ENCODE measurements at places on chromosomes 12 and 14.

- peak; percentile 47 for DNase-seq
Measured at GRCh38 chr14:68862954-68863594, 70.2 kb upstream of the ZFP36L1 start.

- no peak for DNase-seq
Measured at GRCh38 chr12:30862486-30862885, 64.1 kb upstream of the TSPAN11 start.

DNA sequence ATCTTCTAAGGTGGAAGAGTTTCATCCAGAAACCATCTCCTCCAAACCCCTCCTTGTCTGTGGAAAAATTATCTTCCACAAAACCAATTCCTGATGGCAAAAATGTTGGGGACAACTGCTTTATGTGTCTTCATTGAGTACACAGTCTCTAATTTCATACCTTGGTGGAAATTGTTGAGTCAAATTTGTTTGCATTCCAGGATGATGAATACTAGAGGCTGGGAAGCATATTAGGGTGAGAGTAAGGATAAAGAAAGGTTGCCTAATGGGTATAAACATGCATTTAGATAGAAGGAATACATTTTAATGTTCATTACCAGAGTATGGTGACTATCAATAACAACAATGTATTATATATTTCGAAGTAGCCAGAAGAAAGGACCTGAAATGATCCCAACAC lies 98.2 kb downstream of the C12orf42 start:
- no peak for DNase-seq

DNA sequence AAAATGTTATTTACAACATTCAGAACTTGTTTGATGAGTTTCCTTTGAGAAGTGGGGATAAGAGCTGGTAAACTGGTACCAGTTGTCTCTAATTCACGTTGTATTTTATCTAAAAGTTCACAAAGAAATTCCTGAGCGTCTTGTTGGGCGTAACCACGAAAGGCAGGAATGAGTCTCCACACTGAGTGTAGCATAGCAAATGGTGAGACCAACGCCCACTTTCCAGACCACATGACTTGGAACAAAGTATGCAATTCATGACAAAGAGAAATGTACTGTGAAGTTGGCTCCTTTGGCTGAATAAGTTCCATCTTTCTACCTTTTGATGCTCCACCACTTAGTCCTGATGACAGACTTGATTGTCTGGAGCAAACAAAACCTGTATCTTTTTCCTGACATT lies 18.4 kb downstream of the USP44 start:
- DNase-seq, result no peak

DNA sequence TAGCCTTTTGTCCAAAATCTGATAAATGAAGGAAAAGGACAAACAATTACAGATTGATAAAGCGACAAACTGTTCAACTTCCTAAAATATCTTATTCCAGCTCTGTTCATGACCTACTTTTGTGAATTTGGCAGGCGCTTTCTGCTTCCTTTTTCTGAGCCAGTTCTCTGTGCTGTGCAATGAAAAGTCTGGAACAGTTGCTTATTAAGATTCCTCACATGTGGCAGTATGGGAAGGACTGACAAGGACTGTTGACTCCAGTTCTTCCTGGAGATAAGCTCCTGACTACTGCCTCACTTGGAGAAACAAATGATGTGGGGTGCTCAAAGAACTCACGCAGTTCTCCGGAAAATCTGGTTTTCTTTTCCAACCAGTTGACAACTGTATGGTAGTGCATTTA lies 58.3 kb upstream of the ANP32D start:
- no peak for DNase-seq

DNA sequence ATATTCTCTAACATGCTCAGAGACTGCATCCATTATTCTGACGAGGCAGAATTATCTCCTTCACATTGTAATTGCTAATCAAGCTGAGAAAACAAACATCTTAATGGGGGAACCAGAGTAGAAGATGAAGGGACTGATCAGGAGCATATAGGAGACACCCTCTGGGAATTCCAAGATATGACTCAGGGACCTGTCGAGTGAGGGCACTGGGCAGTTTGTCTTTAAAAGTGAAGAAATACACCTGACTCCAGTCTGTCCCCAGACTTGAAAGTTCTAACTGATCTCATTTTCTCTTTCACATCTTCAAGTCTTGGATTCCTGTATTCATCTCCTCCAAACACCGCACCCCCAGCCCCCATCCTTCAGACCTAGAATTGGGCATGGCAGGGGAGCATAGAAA lies 226.9 kb upstream of the PLXNC1 start:
- DNase-seq, result no peak

DNA sequence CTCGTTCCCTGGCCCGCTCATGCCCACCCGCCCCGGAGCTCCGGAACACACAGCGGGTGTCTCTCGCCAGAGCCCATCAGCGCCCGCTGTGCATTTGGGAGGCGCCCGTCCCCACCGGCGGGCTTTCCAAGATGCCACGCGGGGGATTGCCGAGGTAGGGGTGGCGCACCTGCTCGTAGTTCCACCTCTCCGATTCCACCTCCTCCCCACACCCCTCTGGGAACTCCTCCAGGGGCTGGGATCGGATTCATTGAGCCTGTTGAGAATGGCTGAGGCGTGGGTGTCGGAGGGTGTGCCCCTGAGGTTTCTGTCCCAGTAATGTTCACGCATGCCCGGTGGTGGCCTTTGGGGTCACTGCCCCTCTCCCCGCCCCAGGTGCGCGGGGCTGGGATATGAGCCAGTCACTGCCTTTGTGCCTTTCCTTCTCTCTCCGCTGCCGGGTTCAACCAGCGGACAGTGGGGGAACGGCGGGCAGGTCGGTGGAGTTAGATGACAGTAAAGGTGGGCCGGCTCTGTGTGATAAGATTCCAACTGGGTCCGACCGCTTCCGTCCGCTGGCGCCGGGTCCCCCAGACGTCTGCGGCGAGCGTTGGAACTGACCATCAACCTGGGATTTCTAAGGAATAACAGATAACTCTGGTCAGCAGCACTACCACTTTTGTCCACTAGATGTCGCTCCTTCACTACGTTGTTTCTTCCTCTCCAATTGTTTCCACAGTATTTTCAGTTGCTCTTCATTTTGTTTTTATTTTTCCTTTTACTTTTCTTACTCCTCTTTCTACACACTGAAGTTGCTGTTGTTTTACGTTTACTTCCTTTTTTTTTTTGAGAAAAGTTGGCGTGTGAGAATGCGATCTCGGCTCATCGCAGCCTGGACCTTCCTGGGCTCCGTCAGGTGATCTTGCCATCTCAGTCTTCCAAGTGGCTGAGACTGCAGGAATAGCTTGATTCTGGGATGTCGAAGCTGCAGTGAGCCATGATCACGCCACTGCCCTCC lies 178.1 kb upstream of the ALG10B start:
- DNase-seq, result peak; percentile 21

GRCh38 chr12:101127521-101128219 lies 82.4 kb downstream of the SLC5A8 start:
- no peak for DNase-seq

DNA sequence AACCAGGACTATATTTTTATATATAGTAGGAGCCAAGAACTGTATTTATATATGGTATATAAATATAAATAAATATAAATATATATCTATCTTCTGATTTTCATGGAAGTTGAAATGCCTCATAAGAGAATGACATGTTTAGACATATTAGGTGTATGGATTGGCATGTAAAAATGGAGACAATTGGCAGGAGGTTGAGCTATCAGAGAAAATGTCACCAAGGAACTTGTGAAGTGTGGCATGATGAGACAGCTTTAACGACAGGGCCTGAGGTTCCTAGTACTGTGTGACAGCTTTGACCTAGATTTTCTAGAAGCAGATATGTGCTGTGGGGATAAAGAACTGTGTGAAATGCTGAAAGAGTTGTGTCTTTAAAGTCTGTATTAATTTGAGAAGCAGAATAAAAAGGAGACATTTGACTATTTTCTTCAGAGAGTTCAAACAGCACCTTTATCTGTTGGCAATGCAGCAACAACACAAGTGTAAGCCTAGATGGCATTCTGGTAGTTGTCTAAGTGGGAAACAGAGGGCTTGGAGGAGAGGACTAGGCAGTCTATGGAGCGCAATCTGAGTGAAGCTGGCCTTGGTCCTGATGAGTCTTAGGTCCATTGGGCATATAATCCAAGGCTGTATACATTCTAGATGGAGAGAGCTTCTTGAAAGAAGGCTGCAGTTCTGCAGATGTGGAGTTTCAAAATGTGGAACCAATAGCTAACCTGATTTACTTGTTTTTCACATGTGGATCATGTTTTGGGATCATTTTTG lies 47.7 kb upstream of the MDGA2 start:
- DNase-seq, result no peak

- no peak for DNase-seq
Measured at GRCh38 chr12:59500335-59500734, 95.5 kb upstream of the SLC16A7 start.

DNA sequence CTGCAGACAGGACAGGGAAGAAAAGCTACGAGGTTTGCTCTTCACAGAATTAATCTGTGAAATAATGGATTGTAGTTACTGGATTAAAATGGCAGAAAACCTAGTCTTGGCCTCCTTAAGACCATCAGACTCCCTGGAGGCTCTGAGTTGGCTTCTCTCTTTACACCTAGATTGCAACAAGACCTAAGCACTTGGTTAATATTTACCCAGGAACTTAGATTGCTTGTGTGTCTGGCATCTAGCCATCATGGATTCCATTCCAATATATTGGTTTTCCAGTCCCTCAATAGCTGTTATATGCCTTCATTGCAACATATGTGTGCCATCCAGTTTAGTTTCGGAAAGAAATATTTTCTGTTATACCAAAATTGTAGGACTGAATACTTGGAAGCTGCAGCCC lies 1.9 kb upstream of the GTF2A1 start:
- DNase-seq, result no peak

DNA sequence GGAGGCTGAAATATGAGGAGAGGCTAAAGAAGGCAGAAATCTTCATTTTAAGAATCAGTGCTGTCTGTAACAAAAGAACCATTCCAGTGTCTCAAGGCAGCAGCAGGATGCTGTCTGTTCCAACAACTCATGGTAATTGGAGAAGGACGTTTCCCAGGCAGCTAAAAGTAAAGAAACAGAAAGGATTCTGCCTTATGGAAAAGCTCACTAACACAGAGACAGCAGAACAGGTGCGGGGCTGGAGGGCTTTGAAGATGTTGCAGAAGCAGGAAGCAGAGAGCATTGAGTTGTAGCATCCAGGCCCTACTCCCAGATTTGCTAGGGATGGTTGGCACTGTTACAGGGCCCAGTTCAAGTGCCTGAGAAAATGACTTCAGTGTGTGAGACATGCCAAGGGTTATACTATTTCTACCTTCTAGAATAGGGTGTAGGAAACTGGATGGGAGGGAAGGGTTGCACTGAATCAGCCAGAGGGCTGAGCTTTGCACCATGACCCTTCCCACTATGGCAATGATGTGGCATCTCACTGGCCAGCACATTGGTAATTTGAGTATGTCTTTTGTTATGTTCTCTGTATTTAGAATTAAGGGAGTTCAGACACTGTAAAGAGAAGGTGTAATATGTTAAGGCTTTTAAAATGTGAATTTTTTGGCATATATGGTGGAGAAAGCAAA lies 160.0 kb upstream of the FBXO33 start:
- no peak for DNase-seq

GRCh38 chr12:113134521-113134951 lies 1.0 kb downstream of the RASAL1 start:
- DNase-seq, result no peak

- no peak for DNase-seq
Measured at GRCh38 chr14:55361190-55361589, 50.4 kb downstream of the ATG14 start.

- DNase-seq, result no peak
Measured at GRCh38 chr14:77991128-77991772, 178.9 kb upstream of the NRXN3 start.

DNA sequence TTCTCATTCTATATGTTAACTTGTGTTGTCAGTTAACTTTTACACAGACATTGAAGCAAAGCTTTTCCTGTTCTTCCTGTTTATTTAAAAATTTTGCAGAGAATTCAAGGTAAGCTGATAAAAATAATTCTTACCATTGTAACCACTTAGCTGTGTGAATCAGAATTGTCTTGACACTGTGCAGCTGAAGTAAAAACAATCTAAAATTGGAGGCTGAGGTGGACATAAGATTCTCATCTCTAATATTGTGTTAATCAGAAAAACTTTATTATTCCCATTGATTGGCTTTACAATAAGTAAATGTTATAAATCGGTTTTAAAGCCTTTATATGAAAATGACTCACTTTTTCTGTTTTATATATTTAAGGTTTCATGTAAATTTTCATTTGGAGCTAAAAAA lies 240.3 kb upstream of the PLEKHG7 start:
- no peak for DNase-seq

DNA sequence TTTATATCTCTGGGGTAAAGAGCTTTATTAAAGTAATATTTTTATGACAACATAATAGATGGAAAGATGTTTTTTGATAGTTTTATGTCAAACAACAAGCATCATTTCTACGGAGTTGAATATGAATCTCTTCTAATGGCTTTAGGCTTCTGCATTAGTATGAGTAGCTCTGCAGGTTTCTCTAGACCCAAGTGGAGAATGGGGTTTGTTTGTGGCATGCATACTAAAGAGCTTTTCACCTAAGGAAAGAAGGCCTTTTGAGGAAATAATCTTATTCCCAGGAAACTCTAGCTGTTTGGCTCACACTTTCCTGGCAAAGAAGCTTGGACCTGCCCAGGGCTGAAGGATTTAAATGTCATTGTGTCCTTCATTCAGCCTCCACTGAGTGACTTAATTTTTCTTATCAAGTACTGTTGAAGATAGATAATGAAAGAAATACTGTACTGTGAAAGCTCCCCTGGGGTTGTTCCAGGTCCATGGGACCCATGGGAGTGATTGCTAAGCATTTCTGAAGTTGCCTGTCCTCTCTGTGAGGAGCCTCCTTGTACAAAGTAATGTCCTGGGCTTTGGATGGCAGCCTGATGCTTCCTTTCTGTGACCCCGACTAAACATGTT lies 469.3 kb downstream of the LRIG3 start:
- no peak for DNase-seq

DNA sequence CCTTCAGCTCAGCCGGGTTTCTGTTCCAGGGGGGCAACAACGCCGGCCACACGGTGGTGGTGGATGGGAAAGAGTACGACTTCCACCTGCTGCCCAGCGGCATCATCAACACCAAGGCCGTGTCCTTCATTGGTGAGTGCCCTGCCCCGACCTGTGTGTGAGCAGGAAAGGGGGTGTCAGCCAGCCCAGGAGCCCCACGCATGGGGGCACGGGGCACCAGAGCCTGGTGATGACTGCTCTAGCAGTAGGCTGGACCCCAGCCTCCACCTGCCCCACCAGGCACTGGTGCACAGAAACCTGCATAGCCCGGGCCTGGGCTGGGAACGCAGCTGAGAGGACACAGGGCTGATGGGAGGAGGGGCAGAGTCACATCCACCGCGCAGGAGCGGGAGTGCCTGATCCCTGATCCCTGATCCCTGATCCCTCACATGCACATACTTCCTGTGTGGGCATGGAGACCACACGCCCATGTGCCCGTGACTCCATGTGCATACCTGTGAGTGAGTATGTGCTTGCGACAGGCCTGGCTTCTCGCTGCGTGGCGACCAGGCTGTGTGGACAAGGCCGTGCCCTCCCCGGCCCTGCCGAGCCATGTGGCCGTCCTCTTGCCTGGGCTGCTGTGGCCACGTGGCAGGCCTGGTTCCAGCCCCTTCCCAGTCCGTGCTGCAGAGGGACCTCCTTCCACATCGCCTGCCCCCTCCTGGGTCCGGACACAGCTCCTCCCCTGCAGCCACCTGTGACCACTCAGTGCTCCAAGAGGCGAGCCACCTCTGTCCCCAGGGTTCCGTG lies 11.2 kb downstream of the ADSS1 start:
- DNase-seq, result no peak

Data from stimulated activated CD4-positive, alpha-beta T cell treated with anti-CD3 and anti-CD28 coated beads, Interleukin-4, amount 100 ng/mL, for 4 hours (primary cell).